ENCODE measurements at places on chromosomes 2 and 18. TPM values are rescaled to one million over a fixed set of nuclear protein-coding genes. Genes with fewer than 3 reads are reported as not detected.

Gene MSTN
- total RNA-seq, result not detected

Gene ANKRD30BL
- not detected for total RNA-seq

Gene RIT2
- total RNA-seq, result not detected

Gene MOGAT1
- not detected for total RNA-seq

- no peak for DNase-seq
Observed at GRCh38 chr2:36408198-36408703, 52.7 kb downstream of the CRIM1 start.

DNA sequence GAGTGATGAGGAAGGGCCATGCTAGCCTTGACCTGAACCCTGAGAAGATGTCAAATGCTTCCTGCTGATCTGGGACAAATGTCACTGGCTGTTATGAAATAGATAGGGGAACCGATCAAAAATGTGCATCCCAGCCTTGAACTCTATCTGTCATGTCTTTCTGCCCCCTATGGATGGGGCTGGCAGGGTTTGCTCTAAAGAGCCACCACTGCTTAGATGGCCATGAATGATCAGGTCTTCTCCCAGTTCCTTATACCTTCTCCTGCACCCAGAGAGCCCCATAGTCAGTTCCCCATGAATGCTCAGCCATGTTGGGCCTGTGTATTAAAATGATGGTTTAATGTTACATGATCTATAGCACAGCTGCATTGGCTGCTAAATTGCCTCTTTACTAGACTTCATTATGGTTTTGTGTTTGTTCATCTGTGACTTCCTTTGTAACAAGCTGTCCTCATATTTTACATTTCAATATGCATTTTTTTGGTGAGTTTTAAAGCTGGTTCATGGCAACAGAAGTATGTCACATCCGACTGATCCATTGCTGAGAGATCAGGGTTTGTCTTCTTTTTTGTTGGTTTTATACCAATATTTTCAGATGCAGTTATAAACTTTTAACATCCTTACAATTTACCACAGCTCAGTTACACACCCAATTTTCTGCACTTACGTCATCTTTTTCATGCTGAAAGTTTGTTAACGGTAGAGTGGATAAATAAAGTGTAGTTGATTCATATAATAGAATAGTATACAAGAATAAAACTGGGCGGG lies 56.3 kb upstream of the SMAD2 start:
- no peak for DNase-seq

DNA sequence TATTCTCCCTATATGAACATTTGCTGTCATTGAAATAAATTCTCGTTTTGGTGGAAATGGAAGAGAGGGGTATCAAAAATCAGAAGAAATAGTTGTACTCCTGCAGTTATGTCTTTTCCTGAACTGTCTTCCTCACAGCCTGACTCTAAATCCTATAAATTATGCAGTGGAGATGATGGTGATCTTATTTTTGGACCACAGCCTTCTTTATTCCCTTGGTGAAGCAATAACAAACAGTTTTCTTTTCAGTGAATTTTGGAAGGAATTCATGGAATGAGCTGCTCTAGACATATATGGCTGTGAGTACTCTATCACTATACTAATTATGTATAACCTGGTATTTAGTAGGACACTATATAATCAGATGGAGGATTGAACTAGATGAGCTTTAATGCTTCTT lies 1.7 kb upstream of the SLC25A12 start:
- DNase-seq, result no peak

DNA sequence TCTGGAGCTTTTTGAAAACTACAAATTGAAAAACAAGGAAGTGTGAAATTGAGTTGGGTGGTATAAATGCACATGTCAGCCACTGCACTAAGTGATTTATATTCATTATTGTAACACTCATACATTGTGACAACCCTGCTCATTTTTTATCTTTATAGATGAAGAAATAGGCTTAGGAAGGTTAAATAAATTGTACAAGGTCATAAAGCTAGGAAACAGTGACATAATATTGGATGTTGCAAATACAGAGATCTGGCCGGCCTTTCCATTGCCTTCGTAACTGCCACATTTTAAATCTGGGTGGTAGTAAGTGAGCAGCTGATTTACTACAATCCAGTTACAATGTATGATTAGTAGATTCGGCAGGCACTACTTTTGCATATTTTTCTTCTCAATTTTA lies 76.6 kb upstream of the LPIN2 start:
- no peak for DNase-seq

Measured in activated CD8-positive, alpha-beta T cell treated with anti-CD3 and anti-CD28 coated beads for 36 hours (primary cell).